Bone marrow (tissue), 2 donors: ENCODE measurements at places on chromosomes 1 and 21.

DNA sequence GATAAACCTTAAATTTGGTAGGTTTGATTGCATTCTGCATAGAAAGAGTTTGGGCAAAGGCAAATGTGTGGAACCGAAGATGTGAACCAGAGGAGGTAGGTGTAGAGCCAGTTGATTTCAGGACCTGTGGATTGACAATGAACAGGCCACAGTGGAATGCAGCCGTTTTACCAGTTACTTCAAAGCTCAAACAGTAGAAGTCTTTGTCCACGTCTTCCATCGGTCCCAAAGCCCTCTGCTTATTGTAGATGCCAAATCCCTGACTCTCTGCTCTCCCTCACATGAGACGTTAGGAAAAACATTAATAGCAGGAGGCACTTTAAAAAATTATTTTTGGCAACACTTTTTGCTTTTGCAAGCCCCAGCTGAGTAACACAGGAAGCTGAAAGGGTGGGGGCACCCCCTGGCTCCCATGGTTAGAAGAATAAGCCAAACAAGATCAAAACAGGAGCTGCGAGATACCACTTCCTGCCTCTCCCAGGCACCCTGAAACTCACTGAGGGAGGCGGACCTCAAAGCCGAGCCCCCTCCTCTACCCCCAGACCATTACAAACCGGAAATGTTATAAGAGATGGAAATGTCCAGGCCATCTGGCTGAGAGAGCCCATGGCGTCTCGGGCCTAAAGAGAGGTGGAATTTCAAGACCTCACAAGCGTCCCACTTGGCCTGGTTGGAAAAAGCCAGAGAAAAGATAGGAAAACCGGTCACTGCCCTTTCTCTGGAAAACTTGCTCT, 13.5 kb downstream of the TRAF3IP3 start:
- DNase-seq = peak; percentile 71

- no peak for DNase-seq
These were observed 156.2 kb upstream of the RGS18 start for GRCh38 chr1:192002063-192002462.

- no peak for DNase-seq
These were observed 5.6 kb downstream of the MORN1 start for GRCh38 chr1:2385606-2386280.

DNA sequence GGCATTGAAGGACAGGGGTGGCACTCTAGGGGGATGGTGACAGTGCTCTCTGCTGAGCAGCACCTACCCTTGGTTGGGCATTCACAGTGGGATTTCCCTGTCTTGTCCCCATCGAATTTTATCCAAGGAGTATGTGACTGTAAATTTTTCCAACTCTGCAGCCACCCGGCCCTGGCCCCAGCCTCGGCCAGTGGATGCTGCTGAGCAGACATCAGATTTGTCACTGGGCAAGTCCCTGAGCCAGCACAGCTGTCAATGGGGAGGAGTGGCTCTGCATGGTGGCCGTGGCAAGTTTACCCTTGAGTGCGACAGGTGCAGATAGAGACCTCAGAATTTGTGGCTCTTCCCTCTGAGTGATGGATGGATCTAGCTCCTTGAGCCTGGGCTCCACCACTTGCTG, 240.2 kb upstream of the CSF3R start:
- no peak for DNase-seq

GRCh38 chr21:45110873-45111624, 36.7 kb downstream of the ADARB1 start:
- no peak for DNase-seq

DNA sequence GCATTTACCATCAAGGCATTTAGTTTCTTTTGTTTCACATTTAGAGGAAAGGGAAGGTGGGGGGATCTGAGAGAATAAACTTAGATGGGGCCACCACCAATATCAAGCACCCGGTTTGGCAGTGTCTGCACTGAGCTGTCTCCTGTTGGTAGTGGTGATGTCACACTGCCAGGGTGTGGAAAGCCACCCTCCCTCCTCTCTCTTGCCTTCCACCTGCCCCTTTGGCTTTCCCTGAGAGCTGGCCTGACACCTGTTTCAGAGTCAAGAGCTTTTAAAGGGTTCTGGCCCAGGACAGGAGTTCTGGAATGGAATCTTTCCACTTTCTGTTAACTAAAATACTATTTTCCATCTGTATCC, 13.4 kb downstream of the ATF3 start:
- DNase-seq = no peak

DNA sequence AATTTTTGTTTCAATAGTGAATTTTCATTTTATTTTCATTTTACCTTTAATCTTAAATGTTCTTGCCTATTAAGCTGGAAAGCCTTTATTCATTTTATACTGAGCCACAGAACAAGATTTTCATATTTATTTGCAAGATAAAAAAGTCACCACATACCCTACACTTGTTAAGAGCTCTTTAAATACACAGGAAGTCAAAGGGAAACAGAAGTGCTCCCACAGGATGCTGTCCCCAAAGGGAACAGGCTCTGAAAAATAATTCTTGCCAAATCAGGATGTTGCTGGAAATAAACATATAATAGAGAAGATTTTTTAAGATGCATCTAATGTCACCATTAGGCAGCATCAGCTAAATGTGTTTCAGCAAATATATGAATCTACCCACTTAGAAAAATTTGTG, 113.6 kb downstream of the VAV3 start:
- no peak for DNase-seq

- DNase-seq = no peak
These were observed 20.4 kb downstream of the MRAP start for GRCh38 chr21:32319012-32319411.

DNA sequence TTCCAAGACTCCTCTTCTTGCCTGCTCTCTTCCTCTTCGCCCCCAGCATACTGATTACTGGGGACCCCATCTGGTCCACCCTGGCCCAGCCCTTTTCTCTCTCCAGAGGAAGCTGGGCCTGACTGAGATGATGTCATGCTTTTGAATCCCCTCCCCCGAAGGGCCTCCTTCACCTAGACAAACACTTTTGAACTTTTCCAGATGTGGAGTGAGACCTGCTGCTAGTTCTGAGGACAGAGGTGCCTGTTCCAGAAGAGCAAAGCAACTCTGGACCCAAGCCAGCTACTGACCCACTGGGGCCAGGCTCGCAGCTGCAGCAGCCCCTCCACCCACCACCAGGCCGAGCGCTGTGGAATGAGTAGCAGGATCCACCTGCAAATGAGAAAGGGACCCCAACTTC, 8.4 kb downstream of the CD34 start:
- DNase-seq = no peak

DNA sequence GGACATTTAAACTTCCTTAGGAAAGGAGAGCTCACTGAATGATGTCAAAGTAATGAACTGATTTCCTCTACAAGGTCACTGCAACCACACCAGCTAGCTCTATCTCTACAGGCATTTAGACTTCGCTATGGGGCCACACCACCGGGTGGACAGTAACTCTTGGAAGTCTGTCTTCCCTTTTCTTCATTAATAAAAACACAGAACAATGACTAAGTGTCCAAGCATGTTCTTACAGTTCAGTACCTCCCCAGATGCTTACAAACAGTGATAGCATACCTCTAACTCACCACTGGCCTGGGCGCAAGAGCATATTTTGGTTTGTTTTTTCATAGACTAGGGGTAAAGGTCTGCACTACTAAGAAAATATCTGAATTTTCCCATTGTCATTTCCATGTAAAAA, 54.6 kb downstream of the SIM2 start:
- DNase-seq = no peak

GRCh38 chr1:213686983-213687382, 300.8 kb upstream of the PROX1 start:
- DNase-seq = no peak

- no peak for DNase-seq
These were observed 71.7 kb upstream of the MPC2 start for GRCh38 chr1:168008595-168008994.

DNA sequence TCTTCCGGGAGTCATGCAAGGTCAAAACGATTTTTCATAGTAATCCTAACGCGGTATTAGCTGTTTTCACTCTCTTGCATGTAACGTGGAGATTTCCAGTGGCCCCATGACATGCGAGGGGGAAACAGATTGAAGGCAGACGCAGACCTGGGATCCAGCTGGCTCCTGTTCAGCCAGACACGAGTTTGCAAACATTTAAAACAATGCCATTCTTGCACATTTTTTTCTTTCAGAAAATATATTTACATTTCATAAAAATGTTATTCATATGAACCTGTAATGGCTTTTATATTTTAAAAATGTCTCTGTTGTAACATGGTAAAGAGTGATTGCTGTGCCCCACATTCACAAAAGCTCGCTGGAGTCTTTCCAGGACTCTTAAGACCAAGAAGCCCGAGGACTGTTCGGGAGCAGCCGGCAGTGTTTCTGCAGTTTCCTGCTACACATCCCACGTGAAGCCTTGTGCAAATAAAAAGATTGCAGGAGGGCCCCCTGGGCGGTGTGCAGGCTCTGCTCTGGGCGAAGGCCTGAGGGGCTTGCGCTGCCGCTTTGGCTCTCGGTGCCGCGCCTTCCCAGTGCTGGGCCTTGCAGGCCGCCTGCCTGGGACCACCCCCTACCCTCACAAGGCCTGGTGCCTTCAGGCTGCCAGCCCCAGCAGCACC, 184.9 kb downstream of the DYRK1A start:
- no peak for DNase-seq

DNA sequence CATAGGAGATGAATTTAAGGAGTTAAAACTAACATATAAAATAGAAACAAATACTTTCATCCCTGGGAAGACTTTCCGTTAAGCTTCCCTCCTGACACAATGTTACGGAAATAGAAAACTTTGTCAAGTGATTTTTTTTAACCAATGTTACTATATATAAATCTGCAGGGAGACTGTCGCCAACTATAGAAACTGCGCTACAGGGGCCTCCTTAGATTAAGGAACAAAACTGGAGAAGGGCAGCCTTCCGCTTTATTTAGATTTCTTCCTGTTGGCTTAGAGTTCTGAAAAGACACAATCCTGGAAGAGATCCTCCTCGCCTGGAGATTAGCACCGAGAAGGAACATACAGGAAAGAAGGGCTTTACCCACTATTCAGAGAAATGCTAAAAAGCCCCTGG, 1.5 kb downstream of the MGST3 start:
- DNase-seq = no peak

GRCh38 chr1:101407505-101408211, 170.8 kb downstream of the S1PR1 start:
- DNase-seq = no peak
